Endothelial cell (in vitro differentiated cells): ENCODE measurements at places on chromosomes 1 and 21.

DNA sequence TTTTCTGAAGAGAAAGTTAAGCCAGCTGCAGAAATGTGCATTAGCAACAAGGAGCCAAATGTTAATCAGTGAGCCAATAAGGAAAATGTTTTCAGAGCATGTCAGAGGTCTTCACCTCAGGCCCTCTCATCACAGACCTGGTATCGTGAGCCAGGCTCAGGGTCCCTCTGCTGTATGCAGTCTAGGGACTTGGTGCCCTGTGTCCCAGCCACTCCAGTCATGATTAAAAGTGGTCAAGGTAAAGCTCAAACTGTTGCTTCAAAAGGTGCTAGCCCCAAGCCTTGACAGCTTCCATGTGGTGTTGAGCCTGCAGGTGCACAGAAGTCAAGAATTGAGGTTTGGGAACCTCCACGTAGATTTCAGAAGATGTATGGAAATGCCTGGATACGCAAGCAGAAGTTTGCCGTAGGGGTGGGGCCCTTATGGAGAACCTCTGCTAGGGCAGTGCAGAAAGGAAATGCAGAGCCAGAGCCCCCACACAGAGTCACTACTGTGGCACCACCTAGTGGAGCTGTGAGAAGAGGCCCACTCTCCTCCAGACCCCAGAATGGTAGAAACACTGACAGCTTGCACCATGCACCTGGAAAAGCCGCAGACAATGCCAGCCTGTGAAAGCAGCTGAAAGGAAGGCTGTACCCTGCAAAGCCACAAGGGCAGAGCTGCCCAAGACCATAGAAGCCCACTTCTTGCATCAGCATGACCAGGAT lies 1128.7 kb downstream of the AMY1C start:
- H3K36me3 ChIP-seq, result no peaks in the 10 kb centered on the region
- no peaks in the 10 kb centered on the region for H3K4me1 ChIP-seq
- DNase-seq, result peak; percentile 22

- H3K27ac ChIP-seq, result no peak overlapping the region
- H3K4me1 ChIP-seq, result no peaks in the 10 kb centered on the region
- H3K27me3 ChIP-seq, result no peaks in the 10 kb centered on the region
- no peak for DNase-seq
These were observed 39.8 kb downstream of the ZNF691 start for GRCh38 chr1:42886046-42886739.

- DNase-seq, result no peak
- H3K36me3 ChIP-seq, result no peaks in the 10 kb centered on the region
- H3K4me1 ChIP-seq, result peaks cover 53% of the 10 kb centered on the region
- peaks cover 23% of the 10 kb centered on the region for H3K27me3 ChIP-seq
- H3K27ac ChIP-seq, result peak within 1 kb of the TSS; percentile 24
These were observed at the start of gene SEMA4A for GRCh38 chr1:156153362-156153761. Gene SEMA4A (plus strand): TSS chr1:156153585. CDS start chr1:156154579, 994 bp downstream.

DNA sequence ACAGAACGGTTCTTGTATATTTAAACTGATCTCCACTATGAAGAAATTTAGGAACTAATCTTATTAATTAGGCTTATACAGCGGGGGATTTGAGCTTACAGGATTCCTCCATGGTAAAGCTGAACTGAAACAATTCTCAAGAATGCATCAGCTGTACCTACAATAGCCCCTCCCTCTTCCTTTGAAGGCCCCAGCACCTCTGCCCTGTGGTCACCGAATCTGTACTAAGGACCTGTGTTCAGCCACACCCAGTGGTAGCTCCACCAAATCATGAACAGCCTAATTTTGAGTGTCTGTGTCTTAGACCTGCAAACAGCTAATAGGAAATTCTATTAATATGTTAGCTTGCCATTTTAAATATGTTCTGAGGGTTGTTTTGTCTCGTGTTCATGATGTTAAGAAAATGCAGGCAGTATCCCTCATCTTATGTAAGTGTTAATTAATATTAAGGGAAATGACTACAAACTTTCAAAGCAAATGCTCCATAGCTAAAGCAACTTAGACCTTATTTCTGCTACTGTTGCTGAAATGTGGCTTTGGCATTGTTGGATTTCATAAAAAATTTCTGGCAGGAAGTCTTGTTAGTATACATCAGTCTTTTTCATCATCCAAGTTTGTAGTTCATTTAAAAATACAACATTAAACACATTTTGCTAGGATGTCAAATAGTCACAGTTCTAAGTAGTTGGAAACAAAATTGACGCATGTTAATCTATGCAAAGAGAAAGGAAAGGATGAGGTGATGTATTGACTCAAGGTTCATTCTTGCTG lies 147.2 kb downstream of the NR5A2 start:
- H3K4me1 ChIP-seq, result no peaks in the 10 kb centered on the region
- H3K27ac ChIP-seq, result no peak overlapping the region
- H3K27me3 ChIP-seq, result no peaks in the 10 kb centered on the region
- H3K36me3 ChIP-seq, result no peaks in the 10 kb centered on the region

DNA sequence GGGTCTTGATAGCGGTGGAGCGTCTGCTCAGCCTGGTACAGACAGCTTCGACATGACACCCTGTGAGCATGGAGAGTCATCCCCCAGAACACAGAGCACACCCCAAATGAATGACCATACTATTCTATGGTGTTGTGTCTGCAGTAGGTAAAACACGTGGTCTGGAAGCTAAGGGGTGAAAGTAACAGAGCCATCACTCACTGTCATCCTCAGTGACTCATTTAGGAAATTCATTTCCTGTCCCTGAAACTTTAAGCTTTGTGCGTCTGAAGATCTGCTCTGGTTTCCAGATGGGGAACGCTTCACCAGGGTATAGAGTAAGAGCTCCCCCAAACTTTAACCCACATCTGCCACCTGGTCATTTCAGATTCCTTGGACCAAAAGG lies 94.8 kb upstream of the DISP3 start:
- H3K36me3 ChIP-seq, result no peaks in the 10 kb centered on the region
- no peak for DNase-seq
- no peak overlapping the region for H3K4me3 ChIP-seq
- no peaks in the 10 kb centered on the region for H3K4me1 ChIP-seq
- peaks cover 4% of the 10 kb centered on the region for H3K27me3 ChIP-seq

DNA sequence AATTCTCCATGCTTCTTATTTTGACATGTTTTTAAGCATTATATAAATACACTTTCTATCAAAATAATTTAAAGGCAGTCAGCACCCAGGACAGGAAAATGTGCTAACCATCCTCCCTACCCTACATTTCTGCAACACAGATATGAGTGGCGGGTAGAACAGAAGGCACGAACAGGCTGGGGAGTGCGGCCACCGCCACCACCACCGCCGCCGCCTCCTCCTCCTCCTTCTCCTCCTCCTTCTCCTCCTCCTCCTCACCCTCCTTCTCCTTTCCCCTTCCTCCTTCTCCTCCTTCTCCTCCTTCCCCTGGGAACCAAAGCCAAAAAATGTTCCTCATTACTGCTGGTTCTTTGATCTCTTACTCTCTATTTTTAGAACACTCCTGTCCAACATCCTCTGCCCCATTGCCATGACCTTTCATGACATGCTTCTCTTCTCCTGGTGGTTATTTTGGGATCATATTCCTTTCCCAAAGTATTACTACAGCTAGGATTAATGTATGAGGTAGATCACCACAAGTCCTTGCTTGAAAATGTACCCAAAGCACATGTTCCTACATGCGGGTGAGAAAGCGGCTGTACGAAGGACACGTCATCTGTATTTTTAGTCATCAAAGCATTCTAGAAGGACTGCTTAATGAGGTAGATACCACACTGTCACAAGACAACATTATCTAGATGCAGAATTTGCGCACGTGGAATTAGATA lies 24.5 kb upstream of the CCN1 start:
- DNase-seq, result no peak
- H3K4me1 ChIP-seq, result no peaks in the 10 kb centered on the region
- no peak overlapping the region for H3K4me3 ChIP-seq
- H3K36me3 ChIP-seq, result no peaks in the 10 kb centered on the region

GRCh38 chr1:151175041-151175741 lies 590 bp downstream of the TMOD4 start:
- DNase-seq, result no peak
- H3K36me3 ChIP-seq, result peaks cover 37% of the 10 kb centered on the region
- H3K27ac ChIP-seq, result no peak overlapping the region
- H3K4me3 ChIP-seq, result no peak overlapping the region
- no peaks in the 10 kb centered on the region for H3K4me1 ChIP-seq

- H3K27me3 ChIP-seq, result peaks cover 7% of the 10 kb centered on the region
- no peak overlapping the region for H3K27ac ChIP-seq
- peaks cover 3% of the 10 kb centered on the region for H3K36me3 ChIP-seq
- no peak overlapping the region for H3K4me3 ChIP-seq
These were observed 7.7 kb downstream of the PM20D1 start for GRCh38 chr1:205842229-205842628.

GRCh38 chr1:207049974-207050391 lies 1.0 kb downstream of the YOD1 start:
- peaks cover 22% of the 10 kb centered on the region for H3K4me1 ChIP-seq
- peaks cover 8% of the 10 kb centered on the region for H3K27me3 ChIP-seq
- H3K4me3 ChIP-seq, result peak overlapping the region; percentile 100
